NCI-H1048 (cell line): ENCODE measurements at places on chromosomes 1 and 21.

DNA sequence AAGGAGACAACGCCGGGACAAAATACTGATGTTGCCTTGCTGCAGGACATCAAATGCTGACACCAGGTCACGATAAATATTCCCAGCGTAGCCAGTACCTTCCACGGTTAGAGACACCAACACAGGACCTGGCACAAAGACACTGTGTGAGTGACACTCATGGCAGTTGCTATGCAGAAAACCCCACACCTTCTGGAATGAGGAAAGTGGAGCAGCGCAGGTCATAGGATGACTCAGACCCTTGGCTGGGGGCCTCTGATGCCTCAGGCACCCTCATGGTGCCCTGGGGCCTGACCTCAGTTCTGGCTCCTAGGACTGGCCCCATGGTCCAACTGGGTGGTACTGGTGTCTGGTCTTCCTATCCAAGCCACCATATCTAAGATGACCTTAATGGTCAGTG lies 7.0 kb downstream of the DCST2 start:
- DNase-seq = no peak

DNA sequence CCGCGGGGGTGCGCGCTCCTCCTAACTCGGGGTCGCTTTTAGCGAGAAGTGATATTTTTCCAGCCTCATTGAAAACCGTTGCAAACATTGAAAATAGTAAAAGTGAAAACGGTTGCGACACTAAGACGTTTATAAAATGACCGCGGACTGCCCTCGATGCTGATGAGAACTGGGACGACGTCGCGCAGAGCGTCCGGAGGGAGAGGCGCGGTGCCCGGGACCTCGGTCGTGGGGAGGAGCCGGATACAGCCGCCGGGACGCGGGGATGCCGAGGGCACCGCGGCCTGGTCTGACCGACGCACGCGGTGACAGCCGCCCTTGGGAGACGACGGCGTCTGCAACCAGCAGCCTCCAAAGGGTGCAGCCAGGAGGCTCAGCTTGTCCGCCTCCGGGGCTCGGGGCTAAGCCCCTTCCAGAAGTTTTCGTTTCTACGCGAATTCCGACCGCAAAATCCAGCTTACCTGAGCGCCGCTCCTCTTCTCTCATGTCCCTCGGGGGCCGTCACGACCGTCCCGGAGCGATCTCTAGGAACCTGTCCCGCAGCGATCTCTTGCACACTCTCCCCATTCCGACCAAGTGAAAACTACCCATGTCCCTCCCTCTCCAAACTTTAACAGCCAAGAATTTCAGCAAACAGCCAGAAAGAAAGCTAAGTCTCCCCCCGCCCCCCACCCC lies 144.4 kb upstream of the ETS2 start:
- no peak for DNase-seq

- no peak for DNase-seq
Measured at GRCh38 chr21:44708866-44709425, 2.4 kb downstream of the TSPEAR start.

- DNase-seq = no peak
Measured at GRCh38 chr1:244337839-244338238, 113.9 kb downstream of the ADSS2 start.

DNA sequence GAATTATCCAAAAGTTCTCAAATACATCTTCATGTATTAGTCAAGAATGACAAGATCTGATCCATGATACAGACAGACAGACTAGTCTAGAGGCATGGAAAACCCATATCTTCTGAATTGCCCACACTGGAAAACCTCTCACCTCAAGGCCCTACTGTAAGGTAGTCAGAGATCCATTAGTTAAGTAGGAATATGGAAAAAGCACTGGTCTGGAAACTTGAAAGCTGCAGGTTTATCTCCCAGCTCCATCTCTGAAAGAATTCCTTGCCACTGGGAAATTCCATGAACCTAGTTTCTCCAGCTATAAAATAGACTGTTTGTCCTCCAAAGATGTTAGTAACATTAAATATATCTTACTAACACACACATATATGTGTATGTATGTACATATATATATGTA lies 169.2 kb downstream of the AKT3 start:
- DNase-seq = no peak

DNA sequence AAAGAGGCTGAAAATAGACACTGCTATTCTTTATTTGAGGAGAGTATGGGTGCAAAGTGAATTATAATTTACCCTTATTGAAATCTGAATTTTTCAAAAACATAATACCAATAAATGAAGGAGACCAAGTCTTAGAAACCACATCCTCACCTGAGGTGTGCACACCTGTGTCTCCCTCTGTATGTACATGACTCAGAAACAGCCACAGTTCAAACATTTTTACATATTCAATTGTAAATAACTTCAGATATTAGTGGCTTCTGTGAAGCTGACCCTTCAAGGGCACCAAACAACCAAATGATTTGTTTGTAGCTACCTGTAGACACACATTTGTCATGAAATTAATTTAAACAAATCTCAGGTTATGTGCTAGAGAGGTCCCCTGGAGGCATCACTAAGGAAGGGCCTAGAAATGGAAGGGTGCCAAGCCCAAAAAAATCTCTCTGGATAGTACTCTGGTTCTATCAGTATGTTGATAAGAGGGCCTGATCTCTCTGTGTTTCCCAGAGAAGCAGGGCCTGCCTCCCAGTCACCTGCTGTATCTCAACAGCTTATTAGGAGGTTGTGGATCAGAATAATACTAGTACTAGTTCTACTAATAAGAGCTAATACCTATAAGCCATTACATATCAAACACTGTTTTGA lies 28.1 kb downstream of the ERI3 start:
- DNase-seq = no peak

GRCh38 chr1:149997585-149998262 lies 12.8 kb downstream of the OTUD7B start:
- DNase-seq = no peak

DNA sequence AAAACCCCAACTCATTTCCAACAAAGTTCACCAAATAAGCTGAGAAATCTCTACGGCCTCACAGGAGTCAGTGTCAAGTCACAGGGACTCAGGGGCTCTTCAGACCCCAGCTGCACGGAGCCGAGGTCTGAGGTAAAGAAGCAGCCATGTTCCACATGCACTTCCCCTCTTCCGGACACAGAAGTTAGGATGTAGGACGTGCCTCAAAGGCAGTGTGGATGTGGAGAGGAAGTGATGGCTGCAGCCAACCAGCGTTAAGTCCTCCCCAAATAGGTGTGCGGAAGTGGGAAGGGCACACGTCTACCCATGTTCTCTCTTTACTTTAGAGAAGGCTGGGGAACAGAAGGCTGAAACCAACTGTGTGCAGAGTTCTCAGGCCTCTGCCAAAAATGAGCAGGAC lies 14.6 kb upstream of the NCF2 start:
- no peak for DNase-seq

GRCh38 chr1:19042675-19043578 lies 86.5 kb upstream of the IFFO2 start:
- no peak for DNase-seq

- no peak for DNase-seq
Measured at GRCh38 chr1:11514366-11514765, 35.4 kb downstream of the DISP3 start.

DNA sequence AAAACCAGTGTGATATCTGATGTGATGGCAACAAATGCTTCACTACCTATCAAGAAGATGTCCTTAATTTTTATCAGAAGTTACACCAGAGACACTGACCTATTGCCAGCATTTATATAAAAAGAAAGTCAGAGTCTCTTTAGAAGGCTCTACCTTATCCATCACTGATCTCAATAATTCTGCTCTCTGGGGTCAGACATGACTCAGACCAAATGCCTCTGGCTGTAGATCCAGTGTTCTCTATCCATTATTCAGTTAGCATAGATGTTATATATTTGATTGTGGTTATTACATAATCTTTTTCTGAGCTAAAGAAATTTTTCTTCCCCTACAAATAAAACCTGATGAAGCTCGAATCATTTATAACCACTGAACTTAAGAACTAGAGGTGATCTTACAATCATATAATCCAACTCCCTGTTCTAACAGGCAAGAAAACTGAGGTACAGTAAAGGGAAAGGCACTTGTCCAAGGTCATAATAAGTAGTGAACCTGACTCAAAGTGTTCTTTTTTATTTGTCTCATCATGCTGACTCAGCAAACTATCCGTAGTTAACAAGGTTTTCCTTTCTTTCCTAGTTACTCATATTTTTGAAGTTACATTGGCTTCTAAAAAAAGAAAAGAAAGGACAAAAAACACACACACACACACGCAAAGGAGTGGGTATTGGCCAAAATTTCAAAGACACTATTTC lies 43.6 kb upstream of the ESRRG start:
- no peak for DNase-seq

DNA sequence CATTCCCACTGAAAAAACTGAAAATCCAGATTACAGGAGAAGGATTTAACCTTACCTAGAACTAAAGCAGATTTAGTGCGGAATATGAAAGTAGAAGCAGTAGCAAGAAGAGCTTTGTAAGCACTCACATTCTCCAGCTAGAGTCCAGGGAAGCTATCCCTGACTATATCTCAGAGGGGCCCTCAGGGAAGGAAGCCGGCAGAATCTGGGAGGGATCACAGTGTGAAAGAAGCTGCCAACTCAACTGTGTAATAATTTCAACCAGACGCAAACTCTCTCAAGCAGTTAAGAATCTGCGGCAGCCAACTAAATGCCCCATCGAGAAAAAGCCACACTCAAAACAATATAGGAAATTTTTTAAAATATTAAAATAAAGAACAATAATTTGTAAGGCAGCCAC lies 163.8 kb downstream of the EIF4G3 start:
- DNase-seq = peak; percentile 31

DNA sequence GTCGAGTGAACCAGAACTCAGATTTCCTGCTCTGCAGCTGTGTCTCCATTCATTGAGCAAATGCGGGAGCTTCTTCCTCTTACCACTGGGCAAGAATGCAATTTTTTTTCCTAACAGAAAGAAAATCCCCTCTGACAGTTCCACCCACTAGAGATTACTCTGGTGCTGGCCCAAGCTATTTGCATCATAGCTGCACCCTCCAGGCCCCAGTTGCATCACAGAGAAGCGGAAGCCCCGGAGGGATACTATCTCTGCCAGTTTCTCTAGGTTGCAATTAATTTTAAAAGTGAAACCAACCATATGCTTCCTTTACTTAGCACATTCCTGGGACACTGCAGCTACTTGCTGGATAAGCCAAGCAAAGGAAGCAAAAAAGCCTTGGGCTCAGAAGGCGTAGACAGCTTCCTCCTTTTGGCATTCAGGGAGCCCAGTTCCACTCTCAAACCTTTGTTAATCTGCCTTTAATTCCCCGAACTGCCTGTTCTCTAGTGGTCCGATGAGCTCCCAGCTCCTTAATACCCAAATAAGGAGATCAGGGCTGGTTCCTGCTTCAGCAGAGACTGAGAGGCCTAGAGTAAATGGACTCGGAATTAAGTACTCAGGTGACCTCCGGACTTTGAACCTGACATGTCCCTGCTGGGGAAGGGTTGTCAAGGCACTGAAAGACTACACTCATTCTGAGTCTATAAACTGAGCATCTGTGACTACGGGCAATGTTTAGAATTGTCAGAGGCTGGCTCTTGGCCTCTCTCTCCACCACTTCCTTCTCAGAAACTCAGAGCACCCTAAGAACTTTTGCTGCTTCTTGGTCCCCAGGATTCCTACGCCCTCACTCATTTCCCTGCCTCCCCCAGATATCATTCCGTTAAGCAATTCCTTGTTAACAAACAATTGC lies 72.5 kb upstream of the TNFSF18 start:
- DNase-seq = peak; percentile 84

- no peak for DNase-seq
Measured at GRCh38 chr1:117036018-117036461, 24.1 kb upstream of the TTF2 start.

GRCh38 chr1:154344977-154345837 lies 19.9 kb downstream of the ATP8B2 start:
- DNase-seq = no peak

DNA sequence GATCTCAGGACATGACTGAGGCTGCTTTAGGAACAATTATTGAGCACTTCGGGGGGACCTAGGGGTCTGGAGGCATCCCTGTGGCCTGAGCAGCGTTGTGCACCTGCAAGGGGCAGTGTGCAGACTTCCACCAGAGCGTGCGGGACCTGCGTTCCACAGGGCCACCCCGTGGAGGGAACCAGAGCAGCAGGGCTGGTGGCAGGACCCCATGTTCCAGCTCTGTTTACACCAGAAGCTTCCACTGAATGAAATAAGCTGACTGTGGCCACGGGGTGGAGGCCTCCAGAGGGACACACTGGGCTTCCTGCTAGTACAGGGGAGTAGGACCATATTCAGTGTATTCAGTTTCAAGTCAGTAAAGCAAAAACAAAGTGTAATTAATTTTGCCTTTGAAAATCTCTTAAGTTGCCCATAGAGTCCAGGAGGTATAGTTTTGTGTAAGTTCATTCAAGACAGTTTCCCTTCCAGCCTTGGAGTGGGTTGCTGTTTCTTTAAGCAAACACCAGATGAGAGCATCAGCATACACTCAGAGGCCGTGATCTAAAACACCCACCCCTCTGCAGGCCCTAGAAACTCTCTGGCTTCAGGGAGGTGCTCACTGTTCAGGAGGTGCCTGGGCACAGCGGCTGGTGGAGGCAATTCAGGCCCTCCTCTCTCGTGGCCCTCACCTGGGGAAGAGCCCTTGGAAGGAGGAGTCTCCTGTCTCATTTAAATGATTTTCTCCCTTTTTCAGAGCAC lies 16.6 kb downstream of the SLC1A7 start:
- no peak for DNase-seq

GRCh38 chr1:3777078-3777547 lies 4.6 kb downstream of the SMIM1 start:
- no peak for DNase-seq

DNA sequence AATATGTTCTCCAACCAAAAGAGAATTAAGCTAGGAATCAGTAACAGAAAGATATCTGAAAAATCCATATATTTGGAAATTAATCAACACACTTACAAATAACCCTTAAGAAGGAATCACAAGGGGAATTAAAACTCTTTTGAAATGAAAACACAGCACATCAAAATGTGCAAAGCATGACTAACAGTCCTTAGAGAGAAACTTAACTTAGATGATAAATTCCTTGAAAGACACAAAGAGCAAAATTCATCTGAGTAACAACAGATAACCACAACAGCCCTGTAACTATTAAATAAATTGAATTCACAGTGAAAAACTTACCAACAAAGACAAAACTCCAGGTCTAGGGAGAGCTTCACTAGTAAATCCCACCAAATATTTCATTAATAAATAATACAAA lies 283.8 kb downstream of the SDCCAG8 start:
- DNase-seq = no peak

DNA sequence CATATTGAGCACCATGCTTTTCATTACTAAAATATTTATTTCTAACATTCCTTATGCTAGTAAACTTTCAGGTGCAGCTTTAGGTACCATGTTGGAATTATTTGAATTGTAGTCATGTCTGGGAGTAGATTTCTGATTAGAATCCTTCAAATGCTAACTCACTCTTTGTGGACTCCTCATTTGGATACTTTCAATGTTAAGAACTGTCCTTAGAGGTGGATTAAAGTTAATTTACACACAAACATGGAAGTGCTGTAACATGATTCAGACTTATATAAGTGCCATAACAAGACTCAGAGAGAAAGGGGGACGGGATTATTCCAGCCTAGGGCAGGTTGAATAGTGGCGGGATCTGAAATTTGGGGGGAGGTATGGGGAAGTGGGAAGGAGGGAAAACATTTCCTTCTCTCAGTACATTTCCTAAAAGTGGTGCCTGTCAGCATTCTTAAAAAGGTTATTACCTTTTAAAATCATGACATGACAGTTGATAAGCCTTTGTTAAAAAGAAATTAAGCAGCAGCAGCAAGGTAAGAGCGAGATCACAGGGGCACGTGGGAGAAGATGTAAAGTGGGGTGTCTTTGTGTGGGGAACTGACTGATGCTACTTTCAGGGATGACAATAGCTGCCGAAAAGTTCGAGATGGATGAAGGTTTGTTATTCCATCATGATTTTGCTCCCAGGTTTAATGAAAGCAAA lies 44.4 kb downstream of the HHAT start:
- DNase-seq = no peak
